ENCODE measurements at places on chromosomes 4 and X. TPM values are rescaled to one million over a fixed set of nuclear protein-coding genes. Genes with fewer than 3 reads are reported as not detected.

GSX2 gene
- not detected for total RNA-seq

ELMOD2 gene
- total RNA-seq: 11.5 TPM

SERPINA7 gene
- total RNA-seq: not detected

DNAAF6 gene
- not detected for total RNA-seq

SASH3 gene
- total RNA-seq: not detected

ZNF185 gene
- total RNA-seq: 6.5 TPM
